ENCODE measurements at places on chromosomes 2 and 18. TPM values are rescaled to one million over a fixed set of nuclear protein-coding genes. Genes with fewer than 3 reads are reported as not detected.

The GPR55 gene
- total RNA-seq: 11.1 TPM

The MYOM1 gene
- 2.0 TPM for total RNA-seq

The KCNE4 gene
- total RNA-seq: not detected

The MDH1B gene
- total RNA-seq: 0.56 TPM

The CCDC121 gene
- total RNA-seq: 0.45 TPM

The TRPM8 gene
- total RNA-seq: not detected

The KCTD1 gene
- 3.2 TPM for total RNA-seq

The TMEM17 gene
- 0.22 TPM for total RNA-seq

The KCNK3 gene
- not detected for total RNA-seq

The ASAP2 gene
- total RNA-seq: 0.17 TPM

The POMC gene
- total RNA-seq: 6.1 TPM

The CFAP65 gene
- not detected for total RNA-seq

The COBLL1 gene
- total RNA-seq: 0.48 TPM

The SOWAHC gene
- 1.7 TPM for total RNA-seq

The GPR39 gene
- not detected for total RNA-seq

The FSIP2 gene
- total RNA-seq: 0.32 TPM

The SPHKAP gene
- total RNA-seq: not detected

The ARHGAP25 gene
- 95.9 TPM for total RNA-seq

The CFC1 gene
- total RNA-seq: not detected

The CAPN14 gene
- 0.53 TPM for total RNA-seq

The HAAO gene
- total RNA-seq: 0.98 TPM

The CSRNP3 gene
- not detected for total RNA-seq

The LYPD6 gene
- not detected for total RNA-seq

The ATL2 gene
- total RNA-seq: 52.8 TPM

The FOSL2 gene
- total RNA-seq: 214 TPM

The C2orf15 gene
- total RNA-seq: 1.9 TPM

The METTL4 gene
- 31.2 TPM for total RNA-seq

The TRIM54 gene
- not detected for total RNA-seq

The TGFA gene
- 0.26 TPM for total RNA-seq

The ANKRD44 gene
- total RNA-seq: 131 TPM

The ASB18 gene
- total RNA-seq: not detected

The PCARE gene
- not detected for total RNA-seq

The TWIST2 gene
- total RNA-seq: not detected

The C2orf92 gene
- 51.2 TPM for total RNA-seq

The PLA2R1 gene
- 0.02 TPM for total RNA-seq

The BOLL gene
- total RNA-seq: not detected

The FBXO48 gene
- total RNA-seq: 2.0 TPM

The CCBE1 gene
- 0.04 TPM for total RNA-seq

The ANKRD30BL gene
- total RNA-seq: not detected

The RAPGEF4 gene
- total RNA-seq: 2.2 TPM

The IL18R1 gene
- total RNA-seq: 27.7 TPM

The FAM124B gene
- total RNA-seq: 1.1 TPM

The CNGA3 gene
- not detected for total RNA-seq

The SLC35G4 gene
- total RNA-seq: not detected

The PPIG gene
- 53.0 TPM for total RNA-seq

The FAM228B gene
- total RNA-seq: 7.0 TPM

The KIF5C gene
- total RNA-seq: 33.1 TPM

The ARID5A gene
- 252 TPM for total RNA-seq

The UGP2 gene
- 114 TPM for total RNA-seq

The ZNF142 gene
- 44.0 TPM for total RNA-seq

The IL36RN gene
- not detected for total RNA-seq

The APLF gene
- 3.5 TPM for total RNA-seq

The CD8A gene
- total RNA-seq: 0.80 TPM

The AAK1 gene
- 94.3 TPM for total RNA-seq

The REG1B gene
- not detected for total RNA-seq

The CGREF1 gene
- total RNA-seq: 3.7 TPM

The CYRIA gene
- total RNA-seq: 0.64 TPM

The NMUR1 gene
- 0.15 TPM for total RNA-seq

The KIAA2012 gene
- not detected for total RNA-seq
